PC-9 (cell line): ENCODE measurements at places on chromosomes 1 and 21. TPM values are rescaled to one million over a fixed set of nuclear protein-coding genes. Genes with fewer than 3 reads are reported as not detected.

DNA sequence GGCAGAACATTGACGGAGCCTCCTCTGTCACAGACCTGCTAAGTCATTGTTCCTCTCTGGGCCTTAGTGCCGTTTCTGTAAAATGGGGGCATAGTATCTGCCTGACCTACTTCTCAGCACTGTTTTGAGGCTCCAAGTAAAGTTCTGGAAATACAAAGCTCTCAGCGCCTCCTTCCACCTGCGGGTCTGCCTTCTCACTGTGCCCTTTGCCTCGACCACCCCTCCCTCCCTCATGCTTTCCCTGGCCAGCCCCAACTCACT, 15.4 kb upstream of the WASF2 start:
- H3K36me3 ChIP-seq = no peaks in the 10 kb centered on the region
- H3K4me3 ChIP-seq = no peak overlapping the region
- no peak for DNase-seq
- H3K27ac ChIP-seq = no peak overlapping the region

DNA sequence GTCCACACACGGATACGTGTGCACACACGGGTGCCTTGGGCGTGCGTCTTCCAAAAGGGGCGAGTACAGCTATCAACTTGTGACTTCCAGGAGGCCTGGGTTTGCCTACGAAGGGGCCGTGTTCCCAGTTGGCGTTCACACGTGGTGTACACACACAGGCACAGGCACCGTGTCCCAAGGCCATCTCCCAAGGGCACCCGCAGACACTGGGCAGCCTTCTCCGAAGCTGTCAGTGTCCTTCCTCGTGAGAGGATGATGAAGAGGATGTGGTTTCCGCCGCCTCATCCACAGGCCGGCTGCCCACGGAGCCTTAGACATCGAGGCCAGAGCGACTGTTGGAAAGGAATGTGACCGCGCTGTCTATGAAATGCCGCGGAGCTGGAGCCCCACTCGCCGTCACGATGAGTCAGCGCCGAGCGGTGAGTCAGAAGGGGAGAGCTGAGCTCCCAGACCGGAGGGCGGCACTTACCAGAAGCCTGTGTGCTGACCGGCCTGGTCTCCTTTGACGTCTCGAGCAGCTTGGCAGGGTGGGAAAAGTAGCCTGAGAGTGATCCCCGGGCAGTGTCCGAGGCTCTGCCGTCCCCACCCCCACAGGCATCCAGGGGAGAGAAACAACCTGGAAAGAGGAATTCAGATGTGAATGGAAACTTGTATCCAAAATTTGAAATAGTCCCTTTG, 141.4 kb upstream of the ARHGEF16 start:
- H3K4me1 ChIP-seq = no peaks in the 10 kb centered on the region; the same call in 1 of the 2 replicates
- H3K27me3 ChIP-seq = peaks cover 95% of the 10 kb centered on the region
- no peaks in the 10 kb centered on the region for H3K36me3 ChIP-seq
- no peak overlapping the region for H3K4me3 ChIP-seq

DNA sequence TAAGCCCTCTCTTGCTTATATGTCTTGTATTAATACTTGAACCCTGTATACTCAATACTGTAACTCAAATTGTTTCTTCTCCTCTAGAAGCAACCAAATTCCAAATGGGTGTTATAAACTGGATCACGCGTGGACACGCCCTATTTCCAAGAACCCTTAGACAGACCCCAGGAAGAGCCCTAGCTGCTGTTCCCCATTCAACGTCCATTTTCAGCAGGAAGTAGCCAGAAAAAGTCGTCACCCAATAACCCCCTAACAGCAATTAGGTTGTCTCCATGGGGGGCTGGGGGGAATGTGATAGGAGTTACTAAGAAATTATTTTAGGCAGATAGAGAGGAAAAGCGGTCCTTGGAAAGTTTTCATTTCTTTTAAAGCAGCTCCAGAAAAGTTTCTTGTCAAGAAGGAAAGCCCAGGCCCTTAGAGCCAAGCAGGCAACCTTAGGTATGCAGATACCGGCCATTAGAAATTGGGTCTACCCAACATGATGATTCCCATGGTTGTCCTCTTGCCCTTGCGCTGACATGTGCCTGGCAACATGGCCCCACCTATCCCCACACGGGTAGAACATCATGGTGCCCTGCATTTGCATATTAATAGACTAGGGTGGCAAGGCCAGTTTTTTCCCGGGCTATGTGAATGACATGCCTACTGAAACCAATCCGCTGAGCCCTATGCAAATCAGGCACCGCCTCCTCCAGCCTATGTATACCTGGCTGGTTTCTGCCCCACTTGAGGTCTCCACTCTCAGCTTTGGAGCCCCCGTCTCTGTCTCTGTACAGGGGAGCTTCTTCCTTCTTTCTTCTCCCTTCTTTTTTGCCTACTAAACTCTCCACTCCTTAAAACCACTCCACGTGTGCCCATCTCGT, 4.0 kb upstream of the CD46 start:
- H3K27ac ChIP-seq = peak overlapping the region; percentile 72
- H3K4me3 ChIP-seq = no peak overlapping the region
- H3K36me3 ChIP-seq = no peaks in the 10 kb centered on the region
- H3K4me1 ChIP-seq = peaks cover 69% of the 10 kb centered on the region

GNG12 gene
- total RNA-seq = 69.9 and 102 TPM in 2 replicates

- H3K4me1 ChIP-seq = no peaks in the 10 kb centered on the region
- DNase-seq = no peak
- H3K27ac ChIP-seq = no peak overlapping the region
- no peak overlapping the region for H3K4me3 ChIP-seq
- no peaks in the 10 kb centered on the region for H3K36me3 ChIP-seq
- no peaks in the 10 kb centered on the region for H3K27me3 ChIP-seq
Observed at GRCh38 chr21:42164818-42165217, 54.1 kb upstream of the ABCG1 start.

OR4F16 gene
- not detected in 2 replicates for total RNA-seq

GRCh38 chr1:203197625-203198024, 11.1 kb upstream of the CHI3L1 start:
- no peak for DNase-seq
- H3K4me1 ChIP-seq = 0 out of 2 replicates have a peak, but pooled peaks cover under 1% of the 10 kb centered on the region
- no peaks in the 10 kb centered on the region for H3K27me3 ChIP-seq
- no peak overlapping the region for H3K4me3 ChIP-seq

TENT5C gene
- total RNA-seq = 3.9 and 4.3 TPM in 2 replicates

EDN2 gene
- total RNA-seq = 0.43 and 0.48 TPM in 2 replicates

DNA sequence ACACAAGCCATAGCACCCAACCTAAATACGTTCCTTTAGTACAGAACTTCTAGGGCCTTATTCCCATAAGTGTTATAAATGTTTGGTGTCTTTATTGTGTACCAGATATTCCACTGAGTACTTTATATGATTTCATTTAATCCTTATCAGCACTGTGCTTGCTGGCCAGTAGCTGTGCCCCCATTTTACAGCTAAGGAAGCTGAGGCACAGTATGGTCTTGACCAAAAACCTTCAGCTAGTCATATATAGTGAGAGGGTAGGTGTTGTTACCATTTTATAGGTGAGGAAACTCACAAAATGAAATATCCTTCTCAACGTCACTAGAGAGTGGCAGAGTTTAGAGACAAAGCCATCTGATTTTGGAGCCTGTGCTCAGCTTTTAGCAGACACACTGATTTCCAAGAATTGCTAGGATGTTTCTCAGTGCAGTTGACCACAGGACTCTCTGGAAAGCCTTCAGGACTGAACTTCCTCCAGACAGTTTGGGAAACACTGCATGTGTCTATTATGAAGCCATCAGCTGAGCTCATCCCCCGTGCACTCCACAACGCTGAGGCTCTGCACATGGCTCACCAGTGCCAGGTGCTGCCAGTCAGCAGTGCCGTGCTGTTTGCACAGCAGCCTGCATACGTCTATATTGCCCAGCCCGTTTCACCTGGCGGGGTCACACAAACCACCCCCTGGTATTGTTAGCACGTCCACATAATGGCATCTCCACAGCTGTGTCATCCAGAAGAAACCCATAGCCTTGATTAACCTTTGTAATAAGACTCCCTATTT, 15.4 kb downstream of the NPPA start:
- no peak overlapping the region for H3K4me3 ChIP-seq
- no peaks in the 10 kb centered on the region for H3K4me1 ChIP-seq
- no peak overlapping the region for H3K27ac ChIP-seq
- no peaks in the 10 kb centered on the region for H3K27me3 ChIP-seq
- H3K36me3 ChIP-seq = no peaks in the 10 kb centered on the region

DNA sequence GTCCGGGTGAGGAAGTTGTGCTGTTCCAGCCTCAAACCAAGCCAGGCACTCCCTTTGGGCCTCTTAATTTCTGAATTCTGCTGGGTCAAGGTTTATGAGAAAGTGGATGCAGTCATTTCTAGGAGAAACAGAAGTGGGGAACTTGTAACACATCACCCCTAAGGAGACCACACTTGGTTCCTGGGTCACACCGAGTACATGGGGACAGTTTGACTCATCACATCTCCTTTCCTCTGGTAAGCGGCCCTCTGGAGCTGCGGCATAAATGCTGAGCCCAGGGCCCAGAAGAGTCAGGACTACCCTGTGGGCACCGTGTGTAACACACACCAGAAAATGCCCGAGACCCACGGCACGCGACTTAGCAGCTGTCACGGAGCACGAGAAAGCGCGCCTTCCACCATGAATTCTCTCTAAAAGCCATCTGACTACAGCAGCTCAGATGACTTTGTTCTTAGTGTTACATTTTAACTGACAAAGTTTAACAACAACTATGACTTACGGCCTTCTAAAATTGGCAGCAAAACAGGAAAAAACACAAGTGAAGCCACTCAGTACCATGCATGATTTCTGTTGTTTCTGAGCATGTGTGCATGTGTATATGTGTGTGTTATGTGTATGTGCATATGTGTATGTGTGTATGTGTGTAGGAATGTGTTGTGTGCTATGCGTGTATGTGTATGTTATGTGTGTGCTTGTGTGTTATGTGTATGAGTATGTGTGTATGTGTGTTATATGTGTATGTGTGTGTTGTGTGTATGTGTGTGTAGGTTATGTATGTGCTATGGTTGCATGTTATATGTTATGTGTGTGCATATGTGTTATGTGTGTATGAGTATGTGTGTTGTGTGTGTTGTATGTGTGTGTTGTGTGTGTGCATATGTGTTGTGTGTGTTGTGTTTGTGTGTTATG, 50.8 kb downstream of the TOMM20 start:
- H3K27ac ChIP-seq = peak overlapping the region; percentile 100
- no peaks in the 10 kb centered on the region for H3K36me3 ChIP-seq
- no peak overlapping the region for H3K4me3 ChIP-seq
- DNase-seq = no peak
- no peaks in the 10 kb centered on the region for H3K27me3 ChIP-seq

MYOM3 gene
- 11.9 and 14.5 TPM in 2 replicates for total RNA-seq

DNA sequence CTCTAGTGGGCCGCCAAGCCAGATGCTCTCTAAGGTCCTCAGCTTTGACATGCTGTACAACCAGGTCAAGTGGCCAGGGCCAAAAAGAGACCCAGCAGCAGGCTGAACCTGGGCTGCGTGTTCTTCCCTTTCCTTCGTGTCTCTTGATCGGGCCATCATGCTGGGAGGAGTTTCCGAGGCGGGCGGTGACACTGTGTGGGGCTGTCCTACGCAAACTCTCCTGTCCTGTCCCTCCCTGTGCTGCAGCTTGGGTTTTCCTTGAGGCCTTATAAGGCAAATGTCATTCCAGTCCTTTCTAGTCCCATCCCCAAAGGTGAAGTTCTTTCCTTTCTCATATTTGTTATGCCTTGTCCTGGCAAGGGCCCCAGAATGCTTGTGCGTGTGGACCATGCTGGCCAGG, 56.7 kb downstream of the ARHGEF10L start:
- H3K27ac ChIP-seq = no peak overlapping the region
- no peaks in the 10 kb centered on the region for H3K36me3 ChIP-seq
- H3K4me1 ChIP-seq = no peaks in the 10 kb centered on the region
- no peak overlapping the region for H3K4me3 ChIP-seq
- DNase-seq = no peak
- no peaks in the 10 kb centered on the region for H3K27me3 ChIP-seq

CRP gene
- not detected in 2 replicates for total RNA-seq

- H3K27me3 ChIP-seq = peaks cover 95% of the 10 kb centered on the region
- no peaks in the 10 kb centered on the region for H3K36me3 ChIP-seq
- H3K4me3 ChIP-seq = no peak overlapping the region
- no peak overlapping the region for H3K27ac ChIP-seq
- no peak for DNase-seq
Observed at GRCh38 chr1:3423245-3423829, 31.1 kb upstream of the ARHGEF16 start.

CTNNBIP1 gene
- total RNA-seq = 58.9 and 70.5 TPM in 2 replicates

VASH2 gene
- total RNA-seq = 0.55 TPM in 1 of 2 replicates, not detected in the other

DNA sequence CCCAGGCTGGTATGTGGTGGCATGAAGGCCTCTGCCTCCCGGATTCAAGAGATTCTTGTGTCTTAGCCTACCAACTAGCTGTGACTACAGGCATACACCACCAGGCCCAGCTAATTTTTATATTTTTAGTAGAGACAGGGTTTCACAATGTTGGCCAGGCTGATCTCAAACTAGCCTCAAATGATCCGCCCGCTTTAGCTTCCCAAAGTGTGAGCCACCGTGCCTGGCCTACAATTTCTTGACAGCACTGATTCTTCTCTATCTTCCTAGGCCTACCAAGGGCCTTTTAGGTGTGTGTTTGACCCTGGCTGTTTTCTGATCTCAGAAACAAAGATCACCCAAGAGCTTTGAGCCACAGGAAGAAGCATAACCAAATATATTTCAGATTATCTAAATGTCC, 540.8 kb upstream of the ADAMTS5 start:
- no peaks in the 10 kb centered on the region for H3K36me3 ChIP-seq
- no peaks in the 10 kb centered on the region for H3K27me3 ChIP-seq
- H3K27ac ChIP-seq = no peak overlapping the region
- no peak for DNase-seq
- no peaks in the 10 kb centered on the region for H3K4me1 ChIP-seq
- no peak overlapping the region for H3K4me3 ChIP-seq

DNA sequence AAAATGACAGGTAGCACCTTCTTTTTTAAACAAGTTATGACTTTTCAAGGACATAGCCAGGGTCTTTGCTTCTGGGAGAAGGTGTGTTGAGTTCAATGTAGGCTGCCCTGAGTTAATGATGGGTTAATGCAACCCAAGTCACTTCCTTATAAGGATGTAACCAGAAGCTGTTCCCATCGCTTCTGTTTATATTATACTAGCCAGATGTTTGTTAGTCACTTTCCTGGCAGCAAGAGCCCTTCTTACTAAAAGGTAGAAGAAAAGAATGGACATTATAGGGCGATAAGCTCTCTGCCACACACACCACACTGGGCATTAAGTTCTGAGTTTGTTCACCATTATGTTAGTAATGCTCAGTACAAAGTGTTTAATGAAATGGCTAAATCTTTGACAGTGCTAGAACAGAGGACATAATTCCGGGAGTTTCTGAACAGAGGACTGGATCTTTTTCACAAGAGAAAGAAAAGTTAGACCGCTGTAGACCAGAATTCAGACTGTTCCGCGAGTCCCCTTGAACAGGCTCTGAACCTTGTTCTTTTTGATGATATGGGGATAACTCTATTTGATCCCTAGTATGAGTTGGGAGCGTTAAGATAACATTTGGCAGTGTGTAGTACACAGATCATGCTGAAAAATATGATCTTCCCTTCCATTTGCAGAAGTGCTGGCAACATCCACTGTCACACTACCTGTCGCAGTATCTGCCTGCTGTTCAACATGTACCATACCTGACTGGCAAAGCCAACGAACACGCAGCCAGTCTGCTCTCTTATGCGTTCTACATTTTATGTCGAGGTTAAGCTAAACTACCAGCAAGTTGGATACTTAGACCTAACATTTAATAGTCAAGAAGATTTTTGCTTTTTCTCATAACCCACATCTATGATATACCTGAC, 41.0 kb downstream of the DEGS1 start:
- no peaks in the 10 kb centered on the region for H3K36me3 ChIP-seq
- no peaks in the 10 kb centered on the region for H3K27me3 ChIP-seq
- H3K27ac ChIP-seq = no peak overlapping the region
- H3K4me3 ChIP-seq = no peak overlapping the region
- DNase-seq = no peak

ATG4C gene
- total RNA-seq = 7.5 and 13.8 TPM in 2 replicates

GRCh38 chr1:243740255-243740999, 109.6 kb downstream of the AKT3 start:
- H3K36me3 ChIP-seq = no peaks in the 10 kb centered on the region
- H3K4me1 ChIP-seq = no peaks in the 10 kb centered on the region
- no peak overlapping the region for H3K27ac ChIP-seq
